ENCODE measurements at places on chromosomes 1 and 21.

GRCh38 chr1:14511166-14511680, 87.3 kb upstream of the KAZN start:
- DNase-seq = no peak

- no peak for DNase-seq
These were observed 417.5 kb downstream of the NCAM2 start for GRCh38 chr21:21415741-21416140.

DNA sequence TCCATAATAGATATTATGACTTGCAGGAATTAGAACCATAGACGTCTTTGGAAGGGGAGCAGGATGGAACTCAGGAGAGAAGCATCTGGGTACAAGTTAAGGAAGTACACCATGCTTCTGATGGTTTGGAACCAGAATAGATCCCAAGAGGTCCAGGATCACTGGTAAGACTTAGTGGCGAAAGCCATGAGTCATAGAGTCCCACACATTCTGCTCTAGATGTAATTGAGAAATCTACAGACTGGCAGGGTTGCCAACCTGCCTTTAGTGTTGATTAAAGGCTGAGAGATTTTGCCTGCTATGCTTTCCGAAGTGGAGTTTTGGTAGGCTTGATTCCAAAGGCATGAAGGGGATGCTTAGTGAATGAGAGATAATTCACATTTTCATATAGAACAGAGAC, 57.1 kb upstream of the C1orf87 start:
- no peak for DNase-seq

GRCh38 chr1:88063605-88064004, 620.5 kb upstream of the PKN2 start:
- DNase-seq = no peak

DNA sequence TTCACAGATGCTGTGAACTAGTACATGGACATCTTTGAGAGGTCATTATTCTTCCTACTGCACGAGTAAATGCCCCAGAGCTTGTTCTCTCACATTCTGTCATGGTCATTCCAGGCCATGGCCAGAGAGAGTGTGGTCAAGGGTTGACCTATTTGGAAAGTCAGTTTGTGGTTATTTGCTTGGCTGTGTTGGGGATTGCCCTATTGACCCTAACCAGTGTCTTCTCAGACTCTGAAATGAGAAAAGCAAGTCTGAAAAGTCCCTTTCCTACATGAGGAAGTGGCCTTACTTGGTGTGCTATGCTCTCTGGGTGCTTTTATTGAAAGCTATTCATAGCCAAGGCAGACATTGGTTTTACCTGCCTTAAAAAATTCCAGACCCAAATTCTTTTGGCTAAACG, 26.6 kb downstream of the CLIC6 start:
- DNase-seq = no peak

DNA sequence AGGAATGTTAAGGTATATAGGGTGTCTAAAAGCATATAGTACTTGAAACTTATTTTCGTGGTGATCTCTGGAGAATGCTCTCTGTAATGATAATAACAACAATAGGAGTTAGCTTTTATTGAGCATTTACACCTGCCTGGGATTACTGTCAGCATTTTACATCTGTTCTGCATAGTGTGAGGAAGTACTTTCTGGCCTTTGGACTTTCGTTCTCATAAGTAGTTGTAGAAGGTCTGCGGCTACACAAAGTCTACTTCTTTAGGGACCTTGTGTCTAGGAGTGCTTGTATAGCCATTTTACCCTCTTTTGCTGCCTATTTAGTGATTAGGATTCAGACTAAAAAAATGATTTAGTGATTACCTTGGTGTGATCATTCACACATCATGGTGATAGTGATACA, 103.6 kb upstream of the GPR52 start:
- no peak for DNase-seq

DNA sequence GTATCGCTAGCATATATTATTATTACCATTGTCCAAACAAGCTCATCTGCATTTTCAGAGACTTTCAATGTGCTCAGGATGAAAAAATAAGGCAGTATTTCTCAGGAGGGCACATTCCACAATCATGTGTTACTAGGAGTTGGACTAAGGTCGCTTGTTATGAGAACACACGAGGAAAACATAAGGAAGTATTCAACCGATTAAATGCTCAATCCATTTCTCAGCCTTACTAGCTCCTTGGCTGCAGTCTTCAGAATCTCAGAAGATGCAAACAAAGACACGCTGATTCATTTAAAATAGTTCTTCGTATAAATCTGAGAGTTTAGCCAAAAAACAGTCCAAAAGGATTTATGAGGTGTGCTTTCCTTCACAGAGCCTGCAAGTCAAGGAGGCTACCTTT, 82.0 kb upstream of the JAK1 start:
- DNase-seq = no peak

DNA sequence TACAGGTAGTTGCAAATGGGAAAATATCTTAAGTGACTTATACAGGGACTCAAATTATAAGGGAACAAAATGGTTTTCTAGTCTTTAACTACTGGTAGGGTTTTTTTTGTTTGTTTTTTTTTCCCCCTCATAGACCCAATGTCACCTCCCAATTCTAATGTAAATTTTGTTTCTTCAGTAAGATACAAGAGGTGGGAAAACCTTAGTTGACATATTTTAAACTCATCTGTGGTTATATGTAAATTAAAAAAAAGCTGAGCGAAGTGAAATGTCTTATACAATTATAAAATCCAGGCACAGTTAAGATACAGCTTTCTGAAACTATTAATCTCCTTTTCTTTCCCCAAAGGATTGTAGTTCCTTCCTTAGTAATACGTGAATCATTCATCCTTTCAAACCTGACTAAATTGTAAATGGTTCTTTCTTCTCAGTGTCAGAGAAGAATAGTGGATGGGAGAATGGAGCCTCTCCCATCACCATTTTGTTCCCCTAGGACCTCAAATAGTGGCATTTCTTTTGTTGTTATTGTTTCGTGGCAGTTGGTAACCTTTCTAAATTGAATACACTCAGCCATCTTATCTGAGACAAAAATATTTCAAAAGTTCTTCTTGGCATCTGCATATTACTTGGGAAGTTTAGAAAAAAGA, 11.2 kb downstream of the TSEN15 start:
- no peak for DNase-seq

GRCh38 chr21:39710866-39711265, 34.1 kb upstream of the IGSF5 start:
- DNase-seq = no peak

DNA sequence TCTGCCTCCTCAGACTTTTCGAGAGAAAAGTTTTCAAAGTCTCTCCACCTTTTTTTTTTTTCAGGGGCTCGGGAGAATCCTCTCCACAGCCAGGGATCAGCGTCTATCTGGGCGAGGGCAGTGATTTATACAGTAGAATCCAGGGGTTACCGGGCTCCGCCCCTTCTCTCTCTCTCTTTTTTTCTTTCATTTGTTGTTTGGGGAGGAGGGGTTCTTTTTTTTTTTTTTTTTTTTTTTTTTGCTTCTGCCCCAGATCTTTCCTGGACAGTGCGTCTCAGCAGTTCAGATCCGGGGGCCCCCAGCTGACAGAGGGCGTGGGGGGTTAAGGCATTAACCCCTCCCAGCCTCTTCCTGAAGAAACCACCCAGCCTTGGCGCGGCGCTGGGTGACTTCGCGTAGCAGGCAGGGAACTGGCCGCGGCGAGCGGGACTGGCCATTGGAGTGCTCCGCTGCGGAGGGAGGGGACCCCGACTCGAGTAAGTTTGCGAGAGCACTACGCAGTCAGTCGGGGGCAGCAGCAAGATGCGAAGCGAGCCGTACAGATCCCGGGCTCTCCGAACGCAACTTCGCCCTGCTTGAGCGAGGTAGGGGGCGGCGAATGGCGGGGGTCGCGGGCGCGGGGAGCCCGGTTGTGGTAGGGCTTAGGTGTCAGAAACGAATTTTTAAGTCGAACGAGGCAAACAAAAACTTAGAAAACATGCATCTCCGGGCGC, at the start of gene S1PR1:
S1PR1 (plus strand) TSS at position 504 of the 713 bp plus-strand sequence. CDS start 1,966 bp downstream, outside the sequence.
- peak; percentile 91 for DNase-seq

DNA sequence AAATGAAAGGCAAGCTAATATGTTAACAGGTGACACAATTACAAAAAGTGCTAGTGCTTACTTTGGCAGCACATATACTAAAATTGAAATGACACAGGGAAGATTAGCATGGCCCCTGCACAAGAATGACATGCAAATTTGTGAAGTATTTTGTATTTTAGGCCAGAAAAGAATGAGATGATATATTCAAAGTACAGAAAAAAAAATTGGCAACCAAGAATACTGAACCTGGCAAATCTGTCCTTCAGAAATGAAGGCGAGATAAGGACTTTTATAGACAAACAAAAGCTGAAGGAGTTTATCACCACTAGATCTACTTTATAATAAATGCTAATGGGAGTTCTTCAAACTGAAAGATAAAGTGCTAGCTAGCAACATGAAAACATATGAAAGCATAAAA, 350.0 kb upstream of the POU3F1 start:
- no peak for DNase-seq

DNA sequence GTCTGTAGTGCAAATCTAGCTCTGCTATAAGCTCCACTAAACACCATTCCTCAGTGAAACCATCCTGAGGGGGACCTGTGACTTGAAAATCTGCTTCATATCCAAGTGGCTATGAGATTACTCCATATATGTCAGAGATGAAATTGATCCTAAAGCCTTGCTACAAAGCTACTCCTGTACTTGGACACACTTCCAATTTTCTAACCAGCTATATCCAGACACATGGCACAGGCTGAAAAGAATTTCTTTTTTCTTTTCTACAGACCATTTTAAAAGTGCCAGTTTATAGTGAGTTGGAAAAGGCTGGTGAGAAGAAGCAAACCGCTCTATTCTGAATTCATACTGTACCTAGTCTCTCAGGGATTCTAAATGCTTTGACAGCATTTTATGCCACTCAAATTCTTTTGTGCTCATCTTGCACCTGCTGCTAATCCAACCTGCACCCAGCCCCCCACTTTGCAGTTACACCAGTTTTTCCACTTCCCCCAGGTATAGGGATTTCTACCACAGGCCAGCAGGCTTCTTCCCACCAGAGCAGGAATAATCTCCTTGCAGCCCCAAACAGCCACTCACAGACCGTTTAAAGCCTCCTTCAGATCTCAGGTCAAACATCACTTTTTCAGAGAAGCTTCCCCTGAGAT, 112.5 kb downstream of the RERE start:
- DNase-seq = no peak

GRCh38 chr1:54415533-54415932, 9.3 kb upstream of the SSBP3 start:
- no peak for DNase-seq

DNA sequence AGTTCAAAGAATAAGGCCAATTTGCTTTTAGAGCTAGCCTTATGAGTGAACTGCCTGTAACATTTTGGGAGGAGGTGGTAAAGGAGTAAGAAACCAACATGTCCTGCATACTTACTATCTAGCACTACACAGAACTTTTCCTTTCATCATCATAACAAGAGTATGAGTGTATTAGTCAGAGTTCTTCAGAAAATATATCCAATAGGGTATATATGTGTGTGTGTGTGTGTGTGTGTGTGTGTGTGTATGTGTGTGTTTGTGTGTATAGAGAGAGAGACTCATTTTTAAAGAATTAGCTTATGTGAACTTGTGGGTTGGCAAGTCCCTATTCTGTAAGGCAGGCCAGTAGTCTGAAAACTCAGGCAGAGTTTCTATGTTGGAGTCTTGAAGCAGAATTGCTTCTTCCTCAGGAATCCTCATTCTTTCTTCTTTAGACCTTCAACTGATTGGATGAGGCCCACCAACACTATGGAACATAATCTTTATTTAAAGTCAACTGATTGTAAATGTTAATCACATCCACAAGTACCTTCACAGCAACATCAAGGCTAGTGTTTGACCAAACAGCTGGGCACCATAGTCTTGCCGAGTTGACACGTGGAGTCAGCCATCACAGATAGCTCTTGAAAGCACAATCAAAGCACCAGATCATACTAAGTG, 121.9 kb downstream of the CYYR1 start:
- no peak for DNase-seq

- no peak for DNase-seq
These were observed 1503.0 kb downstream of the KCNT2 start for GRCh38 chr1:195105281-195105680.

- DNase-seq = no peak
These were observed 200.5 kb downstream of the TOMM20 start for GRCh38 chr1:234927971-234928640.

- DNase-seq = no peak
These were observed 260.7 kb downstream of the HLX start for GRCh38 chr1:221139991-221140390.

DNA sequence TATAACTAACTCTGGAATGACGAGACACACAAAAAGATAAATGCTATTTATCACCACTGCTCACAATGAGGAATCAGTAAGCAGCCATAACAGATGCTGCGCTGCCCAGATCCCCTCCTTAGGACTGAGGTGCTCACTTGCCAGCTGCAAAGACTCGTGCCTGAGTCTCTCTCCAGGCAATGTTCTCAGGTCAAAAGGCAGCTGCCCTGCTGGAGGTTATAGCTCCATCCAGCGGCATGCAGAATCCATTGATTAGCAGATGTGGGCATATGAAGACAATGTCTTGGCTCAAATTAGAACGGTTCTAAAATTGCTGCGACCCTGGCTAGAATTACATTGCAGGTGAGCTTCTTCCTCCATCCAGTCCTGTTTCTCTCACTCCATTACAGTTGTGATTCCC, 328.2 kb upstream of the CHRM3 start:
- no peak for DNase-seq

Measured in cardiac septum (tissue), 1 donor.